Left renal pelvis (tissue), 4 donors: ENCODE measurements at places on chromosomes 3 and 15. TPM values are rescaled to one million over a fixed set of nuclear protein-coding genes. Genes with fewer than 3 reads are reported as not detected.

HESX1 gene
- polyA plus RNA-seq = 3.4 TPM

SKOR1 gene
- polyA plus RNA-seq = 0.24 TPM

CCDC54 gene
- 0.12 TPM for polyA plus RNA-seq

SPINK8 gene
- polyA plus RNA-seq = 0.35 TPM

PLA1A gene
- 0.35 TPM for polyA plus RNA-seq

SMCO1 gene
- not detected for polyA plus RNA-seq

C15orf39 gene
- 8.9 TPM for polyA plus RNA-seq

KBTBD8 gene
- polyA plus RNA-seq = 1.4 TPM

GUCA1C gene
- polyA plus RNA-seq = 0.27 TPM

RYR3 gene
- polyA plus RNA-seq = 4.0 TPM

ERICH6 gene
- polyA plus RNA-seq = 0.72 TPM

ADCY5 gene
- 11.1 TPM for polyA plus RNA-seq

CCR3 gene
- not detected for polyA plus RNA-seq

PSMD6 gene
- polyA plus RNA-seq = 118 TPM

AGTR1 gene
- 10.4 TPM for polyA plus RNA-seq

TTLL13 gene
- 0.35 TPM for polyA plus RNA-seq

RTP1 gene
- not detected for polyA plus RNA-seq

CCR2 gene
- polyA plus RNA-seq = 0.85 TPM

SCN11A gene
- 1.4 TPM for polyA plus RNA-seq

A4GNT gene
- 3.5 TPM for polyA plus RNA-seq

CLDN18 gene
- 2.2 TPM for polyA plus RNA-seq

PARP14 gene
- polyA plus RNA-seq = 24.6 TPM

MAP1A gene
- 8.7 TPM for polyA plus RNA-seq

POLQ gene
- polyA plus RNA-seq = 5.9 TPM

SIDT1 gene
- 2.4 TPM for polyA plus RNA-seq

NMB gene
- 5.2 TPM for polyA plus RNA-seq

PTH1R gene
- 48.6 TPM for polyA plus RNA-seq

LRRC49 gene
- polyA plus RNA-seq = 23.1 TPM

TMEM212 gene
- 0.10 TPM for polyA plus RNA-seq

TUSC7 gene
- polyA plus RNA-seq = not detected

CD200R1 gene
- 3.7 TPM for polyA plus RNA-seq

AQR gene
- 41.2 TPM for polyA plus RNA-seq

ZNF770 gene
- 44.2 TPM for polyA plus RNA-seq

TAGLN3 gene
- 3.5 TPM for polyA plus RNA-seq

IL20RB gene
- polyA plus RNA-seq = 0.63 TPM

SEMA3F gene
- polyA plus RNA-seq = 73.4 TPM

PPP1R14D gene
- polyA plus RNA-seq = 0.52 TPM

LEKR1 gene
- 4.1 TPM for polyA plus RNA-seq

TIMP4 gene
- polyA plus RNA-seq = 7.1 TPM

PLS1 gene
- 1.4 TPM for polyA plus RNA-seq

ADAMTS9 gene
- 136 TPM for polyA plus RNA-seq

CLDN11 gene
- 332 TPM for polyA plus RNA-seq

ANKUB1 gene
- 0.63 TPM for polyA plus RNA-seq

APBA2 gene
- 15.3 TPM for polyA plus RNA-seq

KNL1 gene
- 18.2 TPM for polyA plus RNA-seq

SPTBN5 gene
- 3.6 TPM for polyA plus RNA-seq

SST gene
- polyA plus RNA-seq = 0.34 TPM

SLC15A2 gene
- polyA plus RNA-seq = 3.1 TPM

VIPR1 gene
- 1.4 TPM for polyA plus RNA-seq

GASK1A gene
- 7.8 TPM for polyA plus RNA-seq

DNAH1 gene
- polyA plus RNA-seq = 5.6 TPM
